IMR-90 (cell line): ENCODE measurements at places on chromosomes 6 and 20. TPM values are rescaled to one million over a fixed set of nuclear protein-coding genes. Genes with fewer than 3 reads are reported as not detected.

The FOXF2 gene
- polyA plus RNA-seq = 16.3 and 17.3 TPM in 2 replicates

The SIM1 gene
- not detected in 2 replicates for polyA plus RNA-seq

The ZSCAN12 gene
- polyA plus RNA-seq = 1.6 and 2.0 TPM in 2 replicates

The PSMB1 gene
- 450 and 471 TPM in 2 replicates for polyA plus RNA-seq

The TINAG gene
- not detected in 2 replicates for polyA plus RNA-seq

The PRSS35 gene
- 4.2 and 5.6 TPM in 2 replicates for polyA plus RNA-seq

The TCF21 gene
- polyA plus RNA-seq = 10.0 and 12.4 TPM in 2 replicates

The CCN5 gene
- not detected in 2 replicates for polyA plus RNA-seq
